ENCODE measurements at places on chromosomes 7 and 10.

DNA sequence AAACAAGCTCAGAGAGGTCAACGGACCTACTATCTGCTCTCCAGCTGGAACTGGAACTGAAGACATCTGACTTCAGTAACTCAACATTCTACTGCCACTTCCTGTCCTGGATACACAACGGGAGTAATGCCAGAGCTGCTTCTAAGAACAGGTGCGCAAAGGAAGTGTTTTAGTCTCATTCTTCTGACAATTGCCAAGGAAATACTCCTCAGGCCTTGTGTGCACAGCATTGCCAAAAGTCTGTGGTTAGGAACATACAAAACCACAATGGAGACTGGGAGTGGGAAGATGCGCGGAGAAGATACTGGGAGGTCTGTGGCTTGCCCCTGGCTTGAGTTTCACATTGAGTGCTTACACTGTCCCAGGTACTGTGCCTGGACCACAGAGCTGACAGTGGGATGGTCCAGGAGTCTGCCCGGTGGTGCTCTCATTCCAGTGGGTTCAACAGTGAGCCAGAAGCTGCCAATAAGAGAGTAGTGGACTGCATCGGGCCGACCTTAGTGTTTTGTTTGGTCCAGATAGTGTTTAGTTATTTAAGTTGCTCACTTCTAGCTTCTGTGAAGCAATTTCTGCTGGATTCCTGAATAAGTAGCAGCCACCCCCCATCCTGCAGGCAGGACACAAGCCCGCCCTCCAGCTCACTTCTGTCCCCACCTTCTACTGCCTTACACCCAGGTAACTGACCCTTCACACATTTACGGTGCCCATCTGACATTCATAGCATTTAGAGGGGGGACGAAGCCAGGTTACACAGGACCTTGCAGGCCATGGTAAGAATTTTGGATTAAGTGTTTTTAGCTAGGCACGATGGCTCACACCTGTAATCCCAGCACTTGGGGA, 10.3 kb downstream of the TBL2 start:
- no peak for DNase-seq

DNA sequence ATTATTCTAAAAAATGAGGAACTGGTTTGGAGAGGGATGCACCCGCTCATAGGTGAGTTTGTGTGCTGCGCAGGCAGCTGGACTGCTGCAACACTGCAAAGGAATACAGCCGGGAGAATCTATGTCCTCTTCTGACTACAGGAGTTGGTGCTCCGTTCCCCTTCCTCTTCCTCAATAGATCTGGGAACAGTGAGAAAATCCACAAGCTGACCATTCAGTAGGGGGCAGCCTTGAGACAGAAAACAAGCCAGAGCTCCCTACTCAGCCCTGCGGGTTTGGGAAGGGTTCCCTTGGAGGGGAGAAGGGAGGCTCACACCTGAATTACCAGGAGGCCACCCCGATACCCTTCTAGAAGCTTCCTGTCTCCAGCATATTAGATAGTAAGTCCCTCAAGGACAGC, 87.3 kb upstream of the FOXI2 start:
- no peak for DNase-seq

DNA sequence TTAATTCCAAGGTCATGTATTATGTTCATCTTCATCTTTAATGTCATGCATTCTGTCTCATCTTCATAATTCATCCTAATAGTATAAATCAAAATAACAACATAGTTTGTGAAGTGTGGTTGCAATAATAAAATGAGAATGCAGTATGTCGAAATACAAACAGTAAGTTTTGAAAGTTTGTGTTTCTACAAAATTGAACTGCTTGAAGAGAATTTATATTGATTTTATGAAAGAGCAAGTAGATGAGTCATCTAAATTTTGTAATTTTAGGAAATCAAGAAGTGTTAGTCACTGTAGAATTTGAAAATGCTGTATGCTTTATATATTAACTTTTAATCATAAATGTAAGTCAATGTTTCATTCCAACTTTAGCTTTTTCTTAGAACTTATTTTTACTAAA, 190.5 kb upstream of the PPP1R3A start:
- DNase-seq, result no peak

- no peak for DNase-seq
These were observed 33.9 kb downstream of the STRIP2 start for GRCh38 chr7:129468087-129468486.

GRCh38 chr10:14020037-14020664, 310.6 kb downstream of the FRMD4A start:
- DNase-seq, result no peak

GRCh38 chr10:77334501-77334900, 303.1 kb downstream of the KCNMA1 start:
- no peak for DNase-seq

DNA sequence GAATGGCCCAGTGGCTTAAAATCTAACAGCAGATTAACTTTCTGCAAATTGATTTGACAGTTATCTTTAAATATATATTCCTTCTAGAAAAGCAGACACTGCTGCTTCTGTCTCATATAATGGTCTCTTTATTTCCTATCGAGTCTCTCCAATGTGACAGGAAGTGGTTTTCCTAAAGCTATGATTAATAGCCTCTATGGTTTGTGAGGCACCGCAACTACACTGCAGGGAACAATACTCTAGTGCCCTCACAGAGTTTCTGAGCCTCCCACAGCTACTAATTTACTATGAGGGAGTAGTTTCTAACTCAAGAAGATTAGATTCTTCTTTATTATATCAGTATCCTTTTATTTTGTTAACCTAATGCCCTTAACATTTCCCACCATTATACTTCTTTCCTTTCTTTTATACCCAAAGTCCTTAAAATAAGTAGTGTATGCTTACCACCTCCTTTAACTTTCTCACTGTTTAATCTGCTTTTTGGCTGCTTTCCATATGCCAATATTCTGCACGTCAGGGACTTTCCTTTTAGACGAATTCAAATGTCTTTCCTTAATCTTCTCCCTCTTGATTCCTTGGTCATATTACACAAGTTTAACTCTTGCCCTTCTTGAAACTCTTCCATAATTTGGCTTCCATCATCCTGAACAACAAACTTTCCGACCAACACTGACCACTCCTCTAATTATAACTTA, 23.8 kb upstream of the AHR start:
- DNase-seq, result peak; percentile 24

DNA sequence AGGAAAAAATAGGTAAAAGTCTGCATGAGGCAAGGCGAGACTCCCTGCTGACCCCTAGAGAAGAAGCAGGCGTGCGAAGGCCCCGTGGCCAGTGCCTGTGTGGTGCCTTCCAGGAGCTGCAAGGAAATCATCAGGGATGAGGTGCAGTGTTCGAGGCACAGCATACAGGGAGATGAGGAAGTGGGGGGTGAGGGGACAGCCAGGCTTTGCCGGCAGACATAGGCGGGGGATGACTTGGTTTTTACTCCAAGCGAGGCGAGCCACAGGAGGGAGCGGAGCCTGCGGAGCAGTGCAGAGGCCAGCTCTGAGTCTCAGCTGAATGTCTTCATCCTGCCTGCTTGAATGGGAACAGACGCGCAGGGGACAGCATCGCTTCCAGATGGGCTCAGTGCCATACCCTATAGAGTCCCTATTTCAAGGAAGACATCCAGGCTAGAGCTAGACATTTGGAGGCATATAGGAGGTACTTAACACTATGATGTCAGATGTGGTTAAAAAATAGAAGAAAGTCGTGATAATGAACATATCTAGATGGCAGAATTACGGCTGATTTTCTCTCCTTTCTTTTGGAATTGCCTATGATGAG, 49.5 kb downstream of the TCERG1L start:
- DNase-seq, result no peak

- no peak for DNase-seq
These were observed 171.4 kb downstream of the BTAF1 start for GRCh38 chr10:92094960-92095359.

- no peak for DNase-seq
These were observed 8.1 kb downstream of the ADCK2 start for GRCh38 chr7:140680886-140681285.

DNA sequence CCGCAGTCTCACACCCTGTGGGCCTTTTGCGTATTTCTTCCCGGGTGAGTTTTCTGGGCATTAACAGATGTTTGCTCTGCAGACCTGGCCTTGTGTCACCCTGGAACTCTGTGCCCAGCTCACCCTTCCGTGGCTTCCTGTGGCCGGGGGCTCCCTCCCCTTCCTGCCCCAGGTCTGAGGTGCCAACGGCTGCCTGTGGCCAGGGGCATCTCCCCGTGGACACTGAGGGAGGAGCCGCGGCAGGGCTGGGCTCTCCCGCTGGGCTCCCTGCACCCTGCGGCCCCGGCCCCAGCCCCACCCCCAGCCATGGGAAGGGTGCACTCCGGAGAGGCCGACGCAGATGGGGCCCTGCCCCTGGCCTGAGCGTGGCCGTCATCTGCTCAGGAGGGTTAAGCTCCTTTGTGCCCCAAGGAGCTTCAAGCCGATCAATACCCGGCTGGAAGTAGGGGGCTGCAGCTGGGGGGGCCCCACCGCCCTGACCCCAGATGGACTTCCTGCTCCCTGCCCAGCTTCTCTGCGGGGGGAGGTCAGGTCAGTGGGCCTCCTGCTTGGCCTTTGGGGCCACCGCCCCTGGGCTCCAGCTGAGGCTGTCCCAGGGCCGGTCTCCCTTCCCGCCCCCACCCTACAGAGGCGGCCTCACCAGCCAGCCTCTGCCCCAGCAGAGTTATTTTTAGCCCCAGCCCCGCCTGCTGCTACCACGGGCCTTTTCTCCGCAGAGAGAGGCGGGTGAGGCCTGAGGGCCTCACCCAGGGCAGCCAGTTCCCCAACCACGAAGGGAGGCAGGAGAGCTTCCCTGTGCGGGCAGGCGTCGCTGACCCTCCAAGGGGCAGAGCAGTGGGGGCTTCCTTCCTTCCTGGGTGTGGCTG, 24.2 kb downstream of the PWWP2B start:
- no peak for DNase-seq

DNA sequence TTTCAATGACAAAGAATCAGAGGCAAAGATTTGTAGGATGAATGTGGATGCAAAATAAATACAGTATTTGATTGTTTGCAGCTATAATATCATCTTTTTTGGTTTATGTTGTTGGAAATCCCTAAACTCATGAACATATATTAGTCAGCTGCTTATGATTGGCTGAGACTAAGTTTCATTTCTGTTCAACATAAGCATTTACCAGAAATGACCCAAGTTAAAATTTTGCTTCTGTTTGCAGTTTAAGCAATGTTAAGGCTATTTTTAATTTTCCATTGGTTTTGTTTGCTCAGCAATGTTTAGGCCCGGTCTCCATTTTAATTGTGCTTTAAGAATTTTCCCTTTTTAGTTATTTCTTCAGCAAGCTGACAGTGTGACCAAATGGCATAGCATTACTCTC, 22.0 kb downstream of the GIMAP6 start:
- no peak for DNase-seq

DNA sequence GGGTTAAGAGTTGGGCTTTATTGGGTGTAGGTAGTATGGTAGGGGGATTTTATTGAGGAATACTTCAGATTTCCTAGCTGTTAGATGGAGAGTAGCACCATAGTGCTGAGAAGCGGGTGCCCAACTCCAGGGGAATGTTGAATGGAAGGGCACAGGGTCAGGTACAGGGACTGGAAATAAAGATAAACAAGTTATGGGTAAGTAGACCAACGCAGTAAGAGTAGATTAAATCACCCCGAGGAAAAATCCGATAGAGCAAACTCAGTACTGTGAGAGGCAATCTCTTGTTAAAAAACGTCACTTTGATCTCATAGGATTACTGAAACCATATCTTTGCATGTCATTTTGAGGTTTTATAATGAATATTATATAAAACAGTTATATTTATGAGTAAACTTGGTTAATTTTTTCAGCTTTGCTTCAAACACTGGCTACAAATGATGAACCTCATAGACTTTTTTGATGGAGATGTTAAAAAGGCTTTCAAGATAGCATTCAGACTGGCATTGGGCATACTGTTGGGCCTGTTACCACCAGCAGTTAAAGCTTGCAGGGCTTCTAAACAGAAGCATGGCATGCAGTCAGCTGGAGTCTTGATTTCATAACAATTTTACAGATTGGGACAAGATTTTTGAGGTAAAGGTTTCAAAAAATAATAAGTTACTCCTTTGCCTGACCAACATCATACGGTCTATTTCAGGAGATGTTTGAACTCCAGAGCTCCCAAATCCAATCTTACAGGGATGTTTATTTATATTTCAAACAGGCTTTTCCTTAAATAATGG, 7.1 kb downstream of the AHR start:
- no peak for DNase-seq

DNA sequence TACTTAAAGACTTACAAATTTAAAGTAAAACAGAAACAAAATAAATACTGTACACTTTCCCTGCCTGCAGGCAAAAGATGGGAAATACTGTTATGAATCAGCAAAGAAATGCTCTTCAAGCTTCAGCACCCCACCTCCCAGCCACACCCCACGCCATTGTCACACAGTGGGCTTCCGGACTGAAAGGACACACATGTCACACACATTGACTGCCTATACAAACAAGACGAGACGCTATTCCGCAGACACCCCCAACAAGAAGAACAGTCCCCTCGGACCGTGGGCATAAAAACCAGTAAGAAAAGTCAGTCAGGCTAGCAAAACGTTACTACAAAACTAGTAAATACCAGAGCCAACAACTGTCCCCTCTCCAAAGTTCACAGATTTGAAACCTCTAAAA, 22.2 kb upstream of the PARP12 start:
- peak; percentile 15 for DNase-seq

DNA sequence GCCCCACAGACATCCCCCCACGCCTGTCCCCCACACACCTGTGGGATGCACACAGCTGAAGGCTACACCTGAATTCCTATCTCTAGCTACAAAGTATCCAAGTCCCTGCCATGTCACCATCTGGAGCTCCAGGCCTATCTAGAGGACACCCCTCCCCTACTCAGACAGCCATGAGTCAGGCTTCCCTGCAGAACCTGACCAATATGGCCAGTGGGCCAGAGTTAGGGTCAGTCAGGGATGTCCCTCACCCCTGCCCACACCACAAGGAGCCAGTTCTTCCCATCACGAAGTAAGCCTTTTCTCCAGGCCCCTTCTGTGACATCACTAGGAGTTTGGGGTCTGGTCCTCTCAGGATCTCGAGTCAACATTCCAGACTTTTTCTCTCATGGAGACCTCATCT, 10.6 kb upstream of the SLC18A3 start:
- DNase-seq, result no peak

DNA sequence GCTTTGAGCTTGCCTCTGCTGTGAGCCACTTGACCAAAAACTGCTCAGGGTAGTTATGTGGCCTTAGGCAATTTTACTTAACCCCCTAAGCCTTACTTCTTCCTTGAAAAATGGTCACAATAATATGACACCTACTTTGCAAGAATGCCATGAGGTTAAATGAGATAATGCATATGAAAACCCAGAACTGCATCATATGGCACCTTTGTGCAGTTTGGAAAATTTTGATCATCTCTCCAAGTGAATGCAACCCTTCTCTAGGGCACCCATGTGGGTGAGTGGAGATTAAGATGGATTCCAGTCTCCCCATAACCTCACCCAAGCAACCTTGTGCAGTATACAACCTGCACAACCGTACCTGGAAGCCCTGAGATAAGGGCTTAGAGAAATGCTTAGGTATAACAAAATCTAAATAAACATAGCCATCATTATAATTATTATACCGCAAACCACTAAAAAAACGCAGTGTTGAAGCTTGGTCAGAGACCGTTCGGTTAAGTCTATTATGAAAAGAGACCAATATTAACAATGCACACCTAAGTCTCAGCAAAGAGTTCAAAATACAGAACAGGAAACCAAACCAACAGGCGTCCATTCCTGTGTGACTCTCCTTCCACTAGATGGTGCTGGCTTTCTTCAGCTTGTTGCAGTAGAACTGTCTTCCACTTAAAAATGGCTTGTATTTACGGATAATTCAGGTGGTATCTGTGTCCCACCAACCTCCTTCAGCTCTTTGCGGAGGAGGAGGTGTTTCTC, 21.0 kb upstream of the ASB15 start:
- DNase-seq, result no peak

- DNase-seq, result no peak
These were observed 11.4 kb upstream of the HSPA12A start for GRCh38 chr10:116753759-116754158.
